ENCODE measurements at places on chromosomes 4 and X.

DNA sequence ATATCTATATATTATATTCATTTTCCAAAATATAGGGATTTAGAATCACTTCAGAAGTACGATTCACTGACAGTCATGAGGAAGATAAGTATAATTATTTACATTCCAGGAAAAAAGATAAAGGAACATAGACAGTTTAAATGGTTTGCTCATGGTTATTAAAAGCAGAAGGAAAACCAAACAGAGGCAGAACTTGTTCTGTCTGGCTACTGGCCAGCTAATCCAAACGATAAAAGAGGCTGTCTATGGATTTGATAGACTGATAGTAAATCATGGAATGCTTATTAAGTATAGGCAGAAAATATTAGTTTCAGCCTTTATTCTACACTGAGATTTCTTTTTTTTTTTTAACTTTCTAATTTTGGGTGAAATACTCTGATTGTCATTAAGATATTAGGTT, 50.2 kb downstream of the RPGR start:
- DNase-seq, result no peak

- peak; percentile 10 for DNase-seq
These were observed 176.7 kb downstream of the NPFFR2 start for GRCh38 chr4:72208421-72209075.

- no peak for DNase-seq
These were observed 70.2 kb upstream of the MAP3K15 start for GRCh38 chrX:19585332-19586082.

- DNase-seq, result no peak
These were observed 45.6 kb downstream of the GLUD2 start for GRCh38 chrX:121093011-121093410.

DNA sequence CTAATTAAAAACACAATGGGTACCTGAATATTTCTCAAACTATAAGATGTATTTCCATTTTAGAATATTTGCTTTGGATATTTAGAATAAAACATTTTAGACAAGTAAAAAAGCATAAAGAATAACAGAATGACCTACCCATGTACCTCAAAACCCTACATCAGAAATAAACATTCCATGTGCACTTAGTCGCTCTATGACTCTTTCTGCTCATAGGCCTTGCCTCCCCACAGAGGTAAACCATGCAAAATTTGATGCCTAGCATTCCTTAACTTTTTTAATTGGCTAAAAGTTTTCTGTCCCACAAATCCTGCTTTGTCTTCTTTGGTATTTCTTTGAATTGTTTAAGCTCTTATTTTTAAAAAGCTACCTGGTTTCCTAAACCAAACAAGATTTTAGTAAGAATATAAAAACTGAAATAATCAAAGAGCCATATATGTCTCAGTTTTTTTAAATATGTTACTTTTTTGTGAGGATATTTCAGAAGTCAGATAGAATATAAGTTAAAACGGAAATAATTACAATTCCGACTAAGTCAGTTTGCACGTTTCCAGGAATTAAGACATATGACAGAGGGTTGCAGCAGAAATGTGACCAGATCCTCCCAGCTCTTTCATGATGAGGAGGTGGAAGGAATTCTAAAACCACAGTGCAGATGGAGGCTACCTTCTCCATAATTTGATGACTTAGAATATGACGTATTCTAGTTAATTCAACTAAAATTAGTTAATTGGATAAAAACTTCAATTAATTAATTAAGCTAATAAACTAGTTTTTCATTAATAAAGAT, 102.5 kb downstream of the FIP1L1 start:
- no peak for DNase-seq

- DNase-seq, result no peak
These were observed 124.3 kb upstream of the TRIM2 start for GRCh38 chr4:153079857-153080391.
